NCI-H1930 (cell line): ENCODE measurements at places on chromosomes 4 and X.

GRCh38 chr4:165006456-165006855, 25.3 kb upstream of the TRIM60 start:
- DNase-seq = no peak

DNA sequence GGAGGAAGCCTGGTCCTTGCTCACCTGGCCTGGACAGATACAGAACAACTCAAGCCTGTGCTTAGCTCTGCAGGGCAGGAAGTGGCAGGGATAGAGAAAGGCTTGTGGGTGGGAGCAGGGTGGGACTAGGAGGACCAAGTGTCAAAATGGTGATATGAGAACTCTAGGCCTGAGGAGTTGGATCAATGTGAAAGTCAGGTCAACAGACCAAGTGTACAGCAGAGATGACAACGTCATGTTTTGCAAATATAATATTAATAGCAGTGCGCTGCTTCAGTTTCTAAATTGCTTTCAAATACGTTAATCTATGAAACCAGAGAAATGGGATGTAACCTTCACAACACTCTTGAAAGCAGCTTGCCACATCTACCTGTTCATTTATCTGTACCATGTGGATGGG, 114.2 kb upstream of the MAP3K15 start:
- no peak for DNase-seq

- DNase-seq = no peak
Measured at GRCh38 chr4:143381189-143382118, 44.8 kb downstream of the GAB1 start.

DNA sequence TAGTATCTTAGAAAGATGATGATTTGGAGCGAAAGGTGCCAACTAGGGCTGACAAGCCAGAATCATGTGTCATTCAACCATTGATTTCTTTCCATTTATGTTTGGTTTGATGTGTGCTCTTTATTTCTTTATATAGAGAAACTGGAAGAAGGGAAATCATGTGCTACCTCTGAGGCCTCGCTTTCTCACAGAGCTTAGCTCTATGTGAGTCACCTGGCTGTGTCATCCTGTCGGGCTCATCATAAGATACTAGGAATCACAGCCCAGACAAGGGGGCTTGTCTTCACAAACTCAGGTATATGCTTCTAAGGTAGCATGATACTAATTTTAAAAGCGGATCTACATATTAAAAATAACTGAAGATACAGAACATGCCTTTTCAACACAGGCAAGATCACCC, 81.7 kb upstream of the GPM6B start:
- DNase-seq = no peak

DNA sequence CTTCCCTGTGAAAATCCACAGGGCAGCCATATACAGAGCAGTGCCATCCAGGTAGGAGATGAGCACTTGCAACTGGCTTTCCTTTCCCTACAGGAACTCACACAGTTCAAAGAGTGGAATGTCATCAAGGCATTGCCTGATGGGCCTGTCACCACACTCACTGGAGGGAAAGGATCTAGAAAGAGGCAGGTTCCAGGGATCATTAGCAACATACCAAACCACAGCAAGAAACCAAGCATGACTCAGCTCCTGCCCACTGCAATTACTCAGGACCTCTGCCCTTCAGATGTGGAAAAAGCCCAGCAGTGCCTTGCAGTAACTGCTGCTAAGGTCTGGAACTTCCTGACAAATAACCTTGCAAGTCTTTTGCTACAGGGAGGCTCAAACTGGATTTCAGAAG, 101.2 kb downstream of the ZNF674 start:
- DNase-seq = no peak
